Iris pigment epithelial cell (primary cell): ENCODE measurements at places on chromosomes 6 and 20.

GRCh38 chr6:117493470-117493869 is 11.0 kb downstream of the DCBLD1 start:
- no peak for DNase-seq

- peak; percentile 69 for DNase-seq
These were observed 41.2 kb downstream of the ZC3H12D start for GRCh38 chr6:149443411-149444181.

- peak; percentile 24 for DNase-seq
These were observed 15.8 kb upstream of the DEK start for GRCh38 chr6:18280084-18280483.

DNA sequence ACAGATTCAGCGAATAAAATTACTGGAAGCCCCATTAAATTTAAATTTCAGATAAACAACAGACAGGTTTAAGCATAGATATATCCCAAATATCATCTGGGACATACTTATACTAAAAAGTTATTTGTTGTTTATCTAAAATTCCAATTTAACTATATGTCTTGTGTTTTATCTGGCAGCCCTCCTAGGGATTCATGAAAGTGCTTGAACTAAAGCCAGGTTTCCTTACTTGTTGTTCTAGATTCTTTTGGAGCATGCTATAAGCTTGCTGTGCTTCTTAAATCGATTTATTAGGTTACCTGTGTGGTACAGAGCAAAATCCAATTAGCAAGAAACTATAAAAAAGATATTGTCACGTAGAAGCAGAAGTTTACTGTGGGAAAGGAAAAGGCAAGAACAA is 202.5 kb upstream of the GMDS start:
- no peak for DNase-seq

GRCh38 chr20:53917145-53918019 is 153.0 kb downstream of the BCAS1 start:
- DNase-seq: peak; percentile 69

- DNase-seq: no peak
These were observed 293.4 kb downstream of the TFAP2C start for GRCh38 chr20:56922497-56922896.

DNA sequence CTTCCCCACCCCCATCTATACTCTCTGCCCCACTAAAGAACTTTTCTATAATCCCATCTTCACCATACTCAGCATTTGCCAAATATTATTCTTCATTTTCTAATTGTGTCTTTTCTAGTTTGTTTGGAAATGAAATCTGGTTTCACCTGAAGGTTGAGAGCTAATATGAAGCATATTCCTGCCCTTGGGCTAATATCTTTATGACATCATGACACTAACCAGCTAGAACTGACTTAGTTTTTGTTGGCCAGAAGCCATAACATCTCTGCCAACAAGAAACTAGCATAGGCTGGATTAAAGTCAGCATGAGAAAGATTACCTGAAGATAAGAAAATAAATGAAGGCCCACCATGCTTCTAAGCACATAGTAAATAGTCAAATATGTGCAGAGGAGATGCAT is 16.7 kb downstream of the UNC5CL start:
- peak; percentile 28 for DNase-seq

- DNase-seq: no peak
These were observed 94.4 kb downstream of the NCR2 start for GRCh38 chr6:41429506-41430504.

DNA sequence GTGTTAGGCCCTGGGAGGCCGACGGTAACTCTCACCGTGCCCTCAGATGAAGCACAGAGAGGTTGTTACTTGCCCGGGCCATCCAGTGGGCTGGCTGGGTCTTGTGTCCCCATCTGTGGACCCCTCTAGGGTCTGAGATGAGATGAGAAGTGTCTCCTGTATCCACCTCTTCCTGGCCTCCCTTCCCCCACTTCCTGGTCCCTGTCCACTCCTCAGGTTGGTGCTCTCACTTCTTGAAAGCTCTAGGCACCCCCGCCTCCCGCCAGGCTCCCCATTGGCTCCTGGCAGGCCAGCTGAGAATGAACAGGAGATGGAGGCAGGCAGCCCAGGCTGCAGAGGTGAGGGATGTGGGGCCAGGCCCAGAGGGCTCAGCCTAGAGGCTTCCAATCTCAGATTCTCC is 1.5 kb downstream of the MMP24OS start:
- no peak for DNase-seq
